ENCODE measurements at places on chromosomes 16 and 17.
A peak's percentile ranks its signal among the peaks of the same experiment; 100 is the strongest.

GRCh38 chr17:21538615-21539014, 153.7 kb upstream of the KCNJ18 start:
- no peak for DNase-seq

- DNase-seq, result no peak
These were observed 14.7 kb downstream of the RABEP2 start for GRCh38 chr16:28910086-28911031.

DNA sequence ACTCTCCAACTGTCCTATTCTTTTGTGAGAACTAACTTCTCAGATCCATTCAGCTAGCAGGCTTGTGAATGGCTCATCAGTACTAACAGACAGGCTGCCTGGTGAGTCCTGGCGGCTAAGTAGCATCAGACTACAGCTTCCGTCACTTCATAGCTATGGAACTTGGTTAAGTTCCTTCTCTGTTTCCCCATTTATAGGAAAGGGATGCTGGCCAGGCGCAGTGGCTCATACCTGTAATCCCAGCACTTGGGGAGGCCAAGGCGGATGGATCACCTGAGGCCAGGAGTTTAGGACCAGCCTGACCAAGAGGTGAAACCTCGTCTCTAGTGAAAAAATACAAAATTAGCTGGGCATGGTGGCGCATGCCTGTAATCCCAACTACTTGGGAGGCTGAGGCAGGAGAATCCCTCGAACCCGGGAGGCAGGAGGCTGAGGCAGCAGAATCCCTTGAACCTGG, 49.9 kb upstream of the TANGO6 start:
- no peak for DNase-seq

DNA sequence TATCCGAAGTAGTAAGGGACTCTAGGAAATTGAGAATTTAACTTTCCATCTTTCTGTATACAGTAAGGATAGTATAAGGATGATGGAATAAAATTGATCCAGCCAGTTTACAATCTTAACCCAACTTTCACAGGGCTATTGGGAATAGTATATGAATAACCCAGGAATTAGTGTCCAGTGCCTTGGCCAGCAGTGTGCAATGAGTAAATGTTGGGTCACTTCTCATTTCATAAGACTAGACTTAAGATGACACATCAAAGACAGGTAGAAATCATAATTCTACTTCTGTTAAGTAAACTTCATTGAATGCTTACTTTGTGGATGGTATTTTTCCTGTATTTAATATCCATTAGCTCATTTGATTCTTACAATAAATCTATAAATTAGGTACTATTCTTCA, 949.6 kb upstream of the GOT2 start:
- no peak for DNase-seq

- DNase-seq, result no peak
These were observed 19.7 kb downstream of the RBL2 start for GRCh38 chr16:53453928-53454327.

DNA sequence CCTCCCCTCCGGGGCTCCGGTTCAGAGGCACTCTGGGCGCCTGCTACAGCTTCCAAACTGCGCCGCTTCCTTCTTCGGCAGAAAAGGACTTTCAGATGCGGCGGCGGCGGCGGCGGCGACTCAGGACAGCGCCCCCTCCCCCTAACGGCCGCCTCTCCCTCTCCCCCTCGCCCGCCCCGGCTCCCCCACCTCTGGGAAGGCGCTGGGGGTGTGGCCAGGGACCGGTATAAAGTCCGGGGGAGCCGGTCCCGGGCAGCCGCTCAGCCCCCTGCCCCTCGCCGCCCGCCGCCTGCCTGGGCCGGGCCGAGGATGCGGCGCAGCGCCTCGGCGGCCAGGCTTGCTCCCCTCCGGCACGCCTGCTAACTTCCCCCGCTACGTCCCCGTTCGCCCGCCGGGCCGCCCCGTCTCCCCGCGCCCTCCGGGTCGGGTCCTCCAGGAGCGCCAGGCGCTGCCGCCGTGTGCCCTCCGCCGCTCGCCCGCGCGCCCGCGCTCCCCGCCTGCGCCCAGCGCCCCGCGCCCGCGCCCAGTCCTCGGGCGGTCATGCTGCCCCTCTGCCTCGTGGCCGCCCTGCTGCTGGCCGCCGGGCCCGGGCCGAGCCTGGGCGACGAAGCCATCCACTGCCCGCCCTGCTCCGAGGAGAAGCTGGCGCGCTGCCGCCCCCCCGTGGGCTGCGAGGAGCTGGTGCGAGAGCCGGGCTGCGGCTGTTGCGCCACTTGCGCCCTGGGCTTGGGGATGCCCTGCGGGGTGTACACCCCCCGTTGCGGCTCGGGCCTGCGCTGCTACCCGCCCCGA, at the start of gene IGFBP4:
Gene IGFBP4 (plus strand): TSS at position 255 of the 792 bp plus-strand sequence. CDS start 286 bp downstream, at position 541.
- DNase-seq, result peak; percentile 77

DNA sequence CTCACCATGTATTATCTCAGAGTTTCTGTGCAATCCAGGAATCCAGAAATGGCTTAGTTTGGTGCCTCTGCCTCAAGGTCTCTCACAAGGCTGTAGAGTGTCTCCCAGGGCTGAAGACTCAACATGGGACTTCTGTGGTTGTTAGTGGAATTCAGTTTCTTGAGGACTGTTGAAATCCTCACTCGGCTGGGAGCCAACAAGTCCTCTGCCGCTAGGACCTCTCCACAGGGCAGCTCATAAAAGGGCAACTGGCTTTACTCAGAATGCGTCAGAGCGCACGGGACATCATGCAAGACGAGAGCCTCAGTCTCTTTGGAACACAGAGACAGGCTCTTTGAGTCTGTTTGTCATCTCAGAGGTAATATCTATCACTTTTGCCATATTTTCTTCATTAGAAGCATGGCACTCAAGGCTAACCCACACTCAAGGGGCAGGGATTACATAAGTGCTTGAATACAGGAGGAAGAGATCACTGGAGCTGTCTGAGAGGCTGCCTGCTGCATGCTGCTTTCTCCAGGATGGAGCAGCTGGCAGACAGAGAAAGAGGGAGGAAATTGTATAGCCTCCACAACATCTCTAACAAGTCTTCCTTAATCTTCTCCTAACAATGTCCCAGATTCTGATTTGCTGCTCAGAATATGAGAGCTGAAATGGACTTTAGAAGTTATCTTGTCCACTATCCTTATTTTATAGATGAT, 97.5 kb upstream of the ASIC2 start:
- peak; percentile 50 for DNase-seq

- peak; percentile 98 for DNase-seq
These were observed at the start of gene NDEL1 for GRCh38 chr17:8435245-8436168. NDEL1 (plus strand) TSS chr17:8435884; CDS start chr17:8444272, 8,388 bp downstream.

GRCh38 chr16:46954562-46954961, 18.9 kb downstream of the DNAJA2 start:
- DNase-seq, result no peak

- DNase-seq, result no peak
These were observed 5.0 kb downstream of the PIK3R6 start for GRCh38 chr17:8862213-8863056.

- no peak for DNase-seq
These were observed 176.7 kb downstream of the CCT6B start for GRCh38 chr17:34784526-34784925.

DNA sequence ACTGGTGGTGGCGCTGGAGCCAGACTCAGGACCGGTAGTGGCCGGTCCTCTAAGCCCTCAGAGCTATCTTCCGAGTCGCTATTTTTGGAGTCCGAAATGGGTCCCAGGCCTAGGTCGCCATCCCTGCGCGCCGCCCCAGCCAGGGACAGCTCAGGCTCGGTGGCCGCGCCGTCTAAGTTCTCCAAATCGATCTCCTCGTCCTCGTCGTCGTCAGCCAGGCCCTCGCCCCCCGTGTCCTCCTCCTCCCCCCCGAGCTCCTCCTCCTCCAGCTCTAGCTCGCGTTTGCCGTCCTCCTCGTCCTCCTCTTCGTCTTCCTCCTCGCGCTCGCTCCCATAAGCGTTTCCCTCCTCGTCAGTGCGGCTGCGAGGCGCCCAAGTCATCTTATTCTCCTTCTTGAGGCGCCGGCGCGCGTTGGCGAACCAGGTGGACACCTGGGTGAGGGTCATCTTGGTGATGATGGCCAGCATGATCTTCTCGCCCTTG, 1.6 kb downstream of the IRX3 start:
- DNase-seq, result peak; percentile 38

DNA sequence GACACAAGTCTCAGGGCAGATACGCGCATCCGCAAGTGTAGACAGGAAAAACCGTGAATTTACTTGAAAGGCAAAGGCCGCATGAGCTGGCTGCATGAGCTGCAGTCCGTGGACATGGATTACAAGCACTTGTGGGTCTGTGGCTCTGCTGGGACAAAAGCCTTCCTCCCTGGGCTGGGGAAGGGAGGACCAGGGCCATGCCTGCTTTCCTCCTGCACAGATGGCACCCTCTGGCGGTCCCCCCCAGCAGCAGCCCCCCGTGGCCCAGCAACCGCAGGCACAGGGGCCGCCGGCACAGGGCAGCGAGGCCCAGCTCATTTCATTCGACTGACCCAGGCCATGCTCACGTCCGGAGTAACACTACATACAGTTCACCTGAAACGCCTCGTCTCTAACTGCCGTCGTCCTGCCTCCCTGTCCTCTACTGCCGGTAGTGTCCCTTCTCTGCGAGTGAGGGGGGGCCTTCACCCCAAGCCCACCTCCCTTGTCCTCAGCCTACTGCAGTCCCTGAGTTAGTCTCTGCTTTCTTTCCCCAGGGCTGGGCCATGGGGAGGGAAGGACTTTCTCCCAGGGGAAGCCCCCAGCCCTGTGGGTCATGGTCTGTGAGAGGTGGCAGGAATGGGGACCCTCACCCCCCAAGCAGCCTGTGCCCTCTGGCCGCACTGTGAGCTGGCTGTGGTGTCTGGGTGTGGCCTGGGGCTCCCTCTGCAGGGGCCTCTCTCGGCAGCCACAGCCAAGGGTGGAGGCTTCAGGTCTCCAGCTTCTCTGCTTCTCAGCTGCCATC, 1.7 kb upstream of the MRPL12 start:
- DNase-seq, result no peak

- DNase-seq, result no peak
These were observed 33.5 kb upstream of the GOT2 start for GRCh38 chr16:58767581-58767980.

GRCh38 chr17:66930933-66931332, 33.6 kb upstream of the CACNG4 start:
- DNase-seq, result no peak

GRCh38 chr17:13135506-13135905, 117.7 kb upstream of the ELAC2 start:
- DNase-seq, result no peak

DNA sequence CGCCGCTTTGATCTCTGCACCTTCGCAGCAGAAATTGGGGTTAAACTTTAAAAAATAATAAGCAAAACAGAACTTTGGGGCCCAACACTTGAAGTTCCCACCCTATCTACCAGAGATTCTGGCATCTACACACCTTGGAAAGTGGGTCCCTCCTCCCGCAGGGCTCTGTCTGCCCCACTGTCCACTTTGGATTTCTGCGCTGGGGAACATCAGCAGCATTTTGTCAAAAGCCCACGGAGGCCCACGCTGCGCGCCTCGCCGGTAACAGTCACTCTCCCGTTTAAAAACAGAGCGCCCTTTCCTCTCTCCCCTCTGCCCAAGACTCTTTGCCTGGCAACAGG, 725 bp upstream of the WNT9B start:
- DNase-seq, result no peak

DNA sequence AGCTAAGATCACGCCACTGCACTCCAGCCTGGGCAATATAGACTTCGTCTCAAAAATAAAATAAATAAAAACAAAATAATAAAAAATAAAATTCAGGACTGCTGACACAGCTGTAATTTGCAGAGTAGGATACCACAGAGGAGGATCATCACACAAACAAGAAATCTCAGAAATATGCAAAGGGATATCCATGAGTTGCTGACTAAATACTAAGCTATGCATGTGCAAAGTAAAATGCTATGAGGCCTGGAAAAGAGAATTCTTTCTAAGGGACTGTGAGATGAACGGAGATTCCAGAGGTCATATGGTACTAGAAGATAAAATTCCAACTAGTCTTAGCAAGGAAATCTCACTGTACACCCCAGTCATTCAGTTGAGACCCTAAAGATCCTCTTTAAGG, 74.8 kb downstream of the SLC39A11 start:
- DNase-seq, result peak; percentile 82

- DNase-seq, result no peak
These were observed 72.5 kb downstream of the WSCD1 start for GRCh38 chr17:6142701-6143100.

DNA sequence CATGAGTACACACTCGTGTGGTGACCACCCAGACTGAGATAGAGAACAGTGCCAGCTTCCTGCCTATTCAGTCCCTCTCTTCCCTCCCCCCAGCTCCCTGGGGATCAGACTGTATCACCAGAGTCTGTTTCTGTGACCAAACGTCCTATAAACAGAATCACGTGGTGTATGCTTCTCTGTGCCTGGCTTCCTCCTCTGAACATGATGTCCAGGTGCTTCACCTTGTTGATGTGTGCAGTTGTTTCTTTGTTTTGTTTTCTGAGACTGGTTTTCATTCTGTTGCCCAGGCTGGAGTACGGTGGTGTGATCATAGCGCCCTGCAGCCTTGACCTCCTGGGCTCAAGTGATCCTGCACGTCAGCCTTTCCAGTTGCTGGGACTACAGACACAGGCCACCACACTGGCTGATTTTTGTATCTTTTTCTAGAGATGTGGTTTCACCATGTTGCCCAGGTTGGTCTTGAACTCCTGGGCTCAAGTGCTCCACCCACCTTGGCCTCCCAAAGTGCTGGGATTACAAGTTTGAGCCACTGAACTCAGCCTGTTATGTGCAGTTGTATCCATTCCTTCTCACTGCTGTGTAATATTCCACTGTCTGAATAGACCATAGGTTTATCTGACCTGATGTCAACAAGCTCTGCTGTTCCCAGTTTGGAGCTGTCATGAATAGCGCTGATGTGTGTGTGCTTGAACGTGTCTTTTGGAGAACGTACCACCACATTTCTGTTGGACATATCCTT, 28.9 kb upstream of the PRM1 start:
- DNase-seq, result no peak

GRCh38 chr16:54164789-54165173, 121.8 kb downstream of the IRX3 start:
- DNase-seq, result no peak

- DNase-seq, result no peak
These were observed 1.2 kb downstream of the SCPEP1 start for GRCh38 chr17:56979091-56979480.

DNA sequence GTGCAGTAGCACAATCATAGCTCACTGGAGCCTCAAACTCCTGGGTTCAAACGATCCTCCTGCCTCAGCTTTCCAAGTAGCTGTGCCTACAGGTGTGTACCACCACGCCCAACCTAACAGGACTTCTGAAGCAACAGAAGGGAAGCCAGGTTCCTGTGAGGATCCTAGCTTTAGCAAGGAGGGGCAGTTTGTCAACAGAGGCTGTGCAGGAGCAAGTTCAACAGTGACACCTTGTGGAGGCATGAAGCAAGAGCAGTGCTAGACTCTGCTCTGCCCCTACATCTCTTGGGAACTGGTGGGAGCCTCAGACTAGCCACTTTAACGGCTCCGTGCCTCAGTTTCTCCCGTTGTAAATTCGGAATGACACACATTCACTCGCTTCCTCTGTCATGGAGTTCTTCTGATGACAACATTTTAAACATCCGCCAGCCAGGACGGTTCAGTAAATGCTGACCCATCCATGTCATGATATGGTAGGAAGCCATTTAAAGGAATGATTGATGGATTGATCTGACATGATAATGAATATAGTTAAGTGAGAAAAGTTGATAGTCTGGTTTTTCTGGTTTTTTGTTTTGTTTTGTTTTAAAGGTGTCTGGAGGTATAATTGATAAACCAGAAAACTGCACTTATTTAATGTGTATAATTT, 218.7 kb downstream of the MRTFB start:
- no peak for DNase-seq

GRCh38 chr16:53864819-53865493, 161.0 kb downstream of the FTO start:
- no peak for DNase-seq

- peak; percentile 62 for DNase-seq
These were observed 32.6 kb downstream of the CTCF start for GRCh38 chr16:67594956-67595355.

GRCh38 chr17:82831818-82832200, 8.0 kb downstream of the ZNF750 start:
- DNase-seq, result no peak

Data from fibroblast of skin of abdomen (primary cell).